ENCODE measurements at places on chromosomes 7 and 10.

DNA sequence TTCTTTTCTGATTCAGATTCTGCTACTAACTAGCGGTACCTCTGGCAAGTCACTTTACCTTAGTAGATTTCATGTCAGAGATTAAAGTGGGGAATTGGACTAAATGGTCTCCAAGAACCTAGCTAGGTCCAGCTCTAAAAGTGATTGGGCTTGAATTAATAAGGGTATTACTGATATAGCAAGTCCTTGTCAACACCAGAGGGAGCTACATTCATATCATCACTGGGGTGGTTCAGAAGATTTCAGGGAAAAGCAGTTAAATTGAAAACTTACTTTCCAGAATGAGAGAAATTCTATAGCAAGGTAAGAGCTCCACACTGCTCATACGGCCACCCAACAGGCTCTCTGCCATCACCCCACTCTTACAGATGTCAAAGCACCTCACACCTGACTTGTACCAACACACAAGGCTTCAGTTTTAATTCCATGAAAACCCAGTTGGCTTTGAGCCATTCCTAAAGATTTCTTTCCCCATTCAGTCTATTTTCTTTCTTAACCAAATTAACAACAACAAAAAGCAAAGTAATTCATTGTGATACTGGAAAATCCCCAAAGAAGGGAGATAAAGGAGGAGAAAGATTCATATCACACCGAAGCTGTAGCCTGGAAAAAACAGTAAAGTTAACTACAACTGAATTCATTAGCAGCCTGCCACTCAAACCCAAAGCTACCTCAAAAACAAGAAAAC lies 38.0 kb upstream of the SPOCK2 start:
- no peak for DNase-seq

GRCh38 chr10:78171633-78172400 lies 138.2 kb downstream of the RPS24 start:
- no peak for DNase-seq

GRCh38 chr7:140168816-140169215 lies 8.0 kb downstream of the KDM7A start:
- no peak for DNase-seq

DNA sequence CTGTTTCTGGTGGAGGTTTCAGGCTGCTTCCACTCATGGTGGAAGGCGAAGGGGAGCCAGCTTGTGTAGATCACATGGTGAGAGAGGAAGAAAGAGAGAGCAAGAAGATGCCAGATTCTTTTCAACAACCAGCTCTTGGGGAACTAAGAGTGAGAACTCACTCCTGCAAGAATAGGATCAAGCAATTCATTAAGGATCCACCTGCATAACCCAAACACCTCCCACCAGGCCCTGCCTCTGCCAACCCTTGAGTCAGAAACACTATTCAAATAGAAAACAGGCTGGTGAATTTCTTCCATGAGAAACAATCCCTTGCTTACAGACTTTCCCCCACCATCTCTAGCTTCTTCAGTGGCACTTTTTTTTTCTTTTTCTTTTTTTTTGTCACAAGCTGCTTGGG lies 317.2 kb downstream of the GPR158 start:
- no peak for DNase-seq

DNA sequence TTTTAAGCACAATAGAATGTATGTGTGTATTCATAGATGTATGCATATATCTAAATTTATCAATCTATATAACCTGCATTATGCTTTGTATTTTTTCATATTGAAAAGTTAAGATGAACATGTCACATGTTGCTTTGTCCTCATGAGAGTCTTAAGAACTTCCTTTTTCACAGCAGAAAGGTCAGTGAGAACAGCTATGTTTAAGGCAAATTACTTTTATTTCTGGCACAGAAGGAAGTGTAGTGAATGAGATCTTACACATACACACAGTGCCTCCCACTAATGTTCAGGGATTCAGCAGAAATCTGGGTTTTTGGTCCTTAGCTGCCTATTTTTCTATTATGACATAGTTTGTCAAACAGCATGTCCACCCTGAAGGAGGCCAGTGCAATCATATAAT lies 134.8 kb downstream of the TMEM26 start:
- no peak for DNase-seq

DNA sequence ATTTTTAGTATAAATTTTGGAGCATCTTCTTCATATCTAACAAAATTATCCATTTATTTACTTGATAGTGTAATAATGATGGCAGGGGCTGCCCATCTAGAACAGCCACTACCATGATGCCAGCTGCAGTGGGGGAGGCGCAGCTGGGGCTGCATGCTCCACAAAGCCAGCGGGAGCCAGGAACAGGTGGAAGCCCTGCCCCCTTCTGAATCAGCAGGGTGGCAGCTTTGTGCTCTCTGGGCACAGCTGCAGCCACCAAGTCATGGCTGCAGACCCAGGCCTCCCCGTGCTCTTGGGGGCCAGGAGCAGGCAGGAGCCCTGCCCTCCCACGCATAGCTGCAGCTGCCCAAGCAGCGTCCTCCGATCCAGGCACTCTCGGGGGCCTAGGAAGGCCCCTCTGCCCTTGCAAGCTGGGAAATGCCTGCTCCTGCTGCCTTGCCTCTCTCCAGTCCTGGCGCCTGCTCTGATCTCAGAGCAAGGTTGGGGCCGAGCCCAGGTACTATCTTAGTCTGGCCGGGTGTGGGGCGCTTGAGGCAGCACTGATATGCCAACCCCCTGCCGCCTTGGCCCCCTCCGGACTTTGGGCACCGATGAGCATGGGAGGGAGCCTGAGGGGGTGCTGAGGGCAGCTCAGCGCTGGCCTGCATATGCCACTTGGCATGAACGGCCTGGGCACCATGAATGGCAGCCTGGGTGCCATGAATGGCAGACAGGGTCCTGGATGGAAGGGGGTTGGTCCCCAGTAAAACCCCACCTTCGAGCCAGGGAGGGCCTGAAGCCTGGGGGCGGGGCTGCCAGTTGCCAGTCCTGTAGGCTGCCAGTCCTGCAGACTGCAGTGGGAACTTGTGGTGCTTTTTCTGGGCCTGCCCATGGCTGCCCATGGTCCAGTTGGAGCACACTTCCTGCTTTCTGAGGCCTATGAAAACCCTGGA lies 1110.8 kb upstream of the POT1 start:
- DNase-seq = no peak

DNA sequence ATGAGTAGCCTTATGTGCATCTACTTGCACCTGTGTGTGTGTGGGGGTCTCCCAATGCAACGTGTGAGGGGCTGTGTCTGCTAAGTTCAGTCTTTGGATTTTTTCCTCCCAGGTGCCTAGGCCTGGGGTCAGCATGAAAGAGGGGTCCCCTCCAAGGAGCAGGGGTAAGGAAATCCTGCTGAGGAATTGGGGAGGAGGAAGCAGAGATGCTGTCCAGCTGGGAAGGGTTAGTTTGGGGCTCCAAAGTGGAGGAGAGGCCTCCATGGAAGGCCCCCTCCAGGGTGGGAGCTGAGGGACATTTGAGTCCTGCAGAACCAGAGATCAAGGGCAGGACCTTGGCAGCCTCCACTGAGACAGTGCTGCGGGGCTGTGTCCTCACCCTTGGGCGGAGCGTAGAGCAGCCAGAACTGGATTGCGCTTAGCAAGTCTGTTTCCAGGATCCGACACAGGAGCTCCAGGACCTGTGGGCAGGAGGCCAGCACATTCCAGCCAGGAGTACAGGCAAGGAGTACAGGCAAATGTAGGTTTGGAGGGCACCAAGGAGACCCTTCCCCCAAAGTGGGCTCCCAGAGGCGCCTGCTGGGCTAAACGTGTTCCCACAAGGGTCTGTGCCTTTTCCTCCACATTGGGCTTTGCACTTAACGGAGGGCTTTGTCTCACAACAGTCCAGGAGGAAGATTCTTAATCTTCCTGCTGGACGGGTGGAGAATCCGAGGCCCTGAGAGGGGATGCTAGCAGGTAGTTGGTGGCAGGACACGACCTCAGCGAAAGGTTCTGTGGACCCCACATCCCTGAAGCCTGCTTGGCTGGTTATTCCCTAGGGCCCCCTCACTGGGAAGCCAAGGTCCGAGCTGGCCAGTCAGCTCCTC lies 10.1 kb downstream of the TBATA start:
- DNase-seq = no peak

GRCh38 chr7:49580000-49580399 lies 193.4 kb upstream of the VWC2 start:
- no peak for DNase-seq

- no peak for DNase-seq
These were observed 111.2 kb downstream of the CTTNBP2 start for GRCh38 chr7:117762055-117762454.

- DNase-seq = no peak
These were observed 170.4 kb downstream of the ZNF438 start for GRCh38 chr10:30861221-30861620.

DNA sequence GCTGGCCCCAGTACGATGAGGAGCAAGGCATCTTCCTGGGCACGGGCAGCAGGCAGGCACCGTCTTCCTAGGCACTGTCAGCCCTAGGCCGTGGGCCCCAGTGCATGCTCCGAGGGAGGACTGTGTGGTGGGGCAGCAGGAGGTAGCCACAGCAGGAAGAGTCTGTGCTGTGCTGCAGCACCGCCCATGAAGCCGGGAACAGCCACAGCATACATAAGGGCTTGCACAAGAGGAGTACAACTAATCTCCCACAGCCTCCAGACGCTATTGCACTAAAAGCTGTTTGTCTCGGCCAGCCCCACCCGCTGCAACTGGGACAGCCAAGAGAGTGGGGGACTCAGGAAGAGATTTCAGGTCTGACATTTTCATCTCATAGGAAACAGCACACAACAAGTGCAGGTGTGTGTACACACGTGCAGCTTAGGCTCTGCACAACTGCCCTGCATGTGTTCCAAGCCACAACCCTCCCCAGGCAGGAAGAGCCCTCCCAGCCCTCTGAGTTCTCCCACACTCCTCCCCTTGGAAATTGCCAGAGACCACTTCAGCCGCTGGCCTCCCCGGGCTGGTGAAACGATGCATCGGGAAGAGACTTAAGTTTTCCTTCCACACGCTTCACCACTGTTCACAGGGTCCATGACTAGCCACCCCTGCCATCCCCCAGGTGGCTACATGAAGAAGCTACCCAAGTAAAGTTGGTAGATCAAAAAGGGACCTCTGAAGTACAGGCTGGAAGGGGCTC lies 88.1 kb upstream of the DDC start:
- DNase-seq = no peak

DNA sequence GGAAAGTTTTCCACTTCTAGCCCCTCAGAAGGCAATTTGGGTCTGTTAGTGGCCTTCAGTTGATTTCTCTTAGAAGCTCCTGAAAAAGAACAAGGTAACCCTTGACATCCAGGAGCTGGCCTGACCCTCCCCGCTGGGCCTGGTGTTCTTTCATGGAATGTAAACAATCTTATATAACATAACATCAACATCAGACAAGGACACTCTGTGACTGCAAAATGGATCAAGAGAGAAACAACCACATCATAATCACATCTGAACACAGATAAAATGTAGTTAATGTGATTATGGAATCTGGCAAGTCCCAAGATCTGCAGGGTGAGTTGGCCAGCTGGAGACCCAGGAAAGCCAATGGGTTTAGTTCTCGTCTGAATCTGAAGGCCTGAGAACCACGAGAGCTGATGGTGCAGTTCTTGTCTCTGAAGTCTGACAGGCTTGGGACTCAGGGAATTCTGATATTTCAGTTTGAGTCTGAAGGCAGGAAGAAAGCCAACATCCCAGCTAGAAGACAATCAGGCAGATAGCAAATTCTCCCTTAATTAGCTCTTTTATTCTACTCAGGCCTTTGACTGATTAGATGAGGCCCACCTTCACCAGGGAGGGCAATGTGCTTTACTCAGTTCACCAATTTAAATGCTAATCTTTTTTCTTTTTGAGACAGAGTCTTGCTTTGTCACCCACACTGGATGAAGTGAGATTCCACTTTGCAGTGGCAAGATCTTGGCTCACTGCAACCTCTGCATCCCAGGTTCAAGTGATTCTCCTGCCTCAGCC lies 91.4 kb upstream of the NAMPT start:
- DNase-seq = no peak

GRCh38 chr7:108294595-108294994 lies 161.6 kb downstream of the NRCAM start:
- no peak for DNase-seq

DNA sequence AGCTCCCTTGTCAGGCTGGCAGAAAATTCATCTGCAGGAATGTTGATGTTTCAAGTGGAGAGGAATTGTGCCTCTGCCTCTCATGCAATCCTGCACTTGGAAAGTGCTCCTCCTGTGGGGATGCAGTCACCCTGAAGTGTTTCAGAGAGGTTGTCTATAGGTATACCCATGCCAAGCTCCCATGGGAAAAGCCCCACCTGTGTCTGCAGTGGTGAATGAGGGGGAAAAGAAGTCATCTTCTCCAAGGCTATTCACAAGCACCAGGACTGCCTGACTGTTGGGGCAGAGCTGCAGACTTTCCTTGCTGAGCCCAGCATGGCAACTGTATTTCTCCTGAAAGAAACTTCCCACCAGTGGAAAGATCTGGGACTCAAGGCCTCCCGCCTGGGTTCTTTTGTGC lies 35.5 kb downstream of the GPR22 start:
- no peak for DNase-seq

DNA sequence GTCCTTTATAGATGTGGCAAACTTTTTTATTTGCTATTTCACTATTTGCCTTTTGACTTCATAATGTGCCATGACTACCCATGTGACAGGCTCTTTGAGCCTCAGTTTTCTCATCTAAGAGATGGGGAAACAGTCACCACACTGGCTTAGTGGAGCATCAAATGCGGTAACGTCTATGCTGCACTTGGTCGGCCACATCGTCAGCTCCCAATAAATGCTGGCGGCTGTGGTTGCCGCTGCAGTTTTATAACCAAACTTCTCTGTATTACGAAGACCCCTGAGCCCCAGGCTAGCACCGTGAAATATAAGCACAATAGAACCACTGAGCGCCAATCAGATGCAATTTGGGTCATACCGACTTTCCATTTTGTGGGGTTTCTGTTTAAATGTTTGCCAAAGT lies 56.2 kb downstream of the PARP12 start:
- no peak for DNase-seq

DNA sequence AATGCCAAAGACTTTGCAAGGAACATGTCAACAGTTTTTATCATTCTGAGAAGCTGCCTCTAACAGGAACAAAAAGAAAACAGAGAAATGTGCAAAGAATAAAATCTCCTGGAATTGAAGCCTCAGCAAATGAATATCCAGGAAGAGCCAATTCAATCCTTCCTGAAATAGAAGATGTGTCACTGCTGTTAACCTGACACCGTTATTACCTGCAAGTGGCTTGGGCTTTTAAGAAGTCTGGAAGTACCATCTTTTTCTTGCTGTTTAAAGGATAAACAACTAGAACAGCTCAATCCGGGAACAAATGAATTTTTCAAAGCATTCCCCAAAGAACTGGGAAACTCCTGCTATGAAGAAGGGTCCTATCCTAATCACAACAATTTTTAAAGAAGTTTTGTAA lies 434.8 kb downstream of the KCNMA1 start:
- no peak for DNase-seq

GRCh38 chr10:87767253-87767652 lies 50.8 kb downstream of the ATAD1 start:
- DNase-seq = no peak

DNA sequence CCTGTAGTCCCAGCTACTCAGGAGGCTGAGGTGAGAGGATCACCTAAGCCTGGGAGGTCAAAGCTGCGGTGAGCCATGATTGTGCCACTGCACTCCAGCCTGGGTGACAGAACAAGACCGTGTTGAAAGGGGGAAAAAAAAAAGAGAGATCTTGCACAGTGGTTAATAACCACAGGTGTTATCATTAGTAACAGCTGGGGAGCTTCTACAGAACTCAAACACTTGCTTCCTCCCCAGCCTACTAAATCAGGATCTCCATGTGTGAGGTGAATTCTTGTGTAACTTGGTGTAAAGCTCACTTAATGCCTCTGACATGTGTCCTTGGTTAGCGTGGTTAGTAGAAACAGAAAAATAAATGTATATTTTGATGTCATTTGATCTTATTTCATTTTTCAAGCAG lies 43.9 kb upstream of the BMS1 start:
- no peak for DNase-seq
